SK-N-SH treated with all-trans-retinoic acid at 6 μM for 48 hours (cell line): ENCODE measurements at places on chromosomes 2 and 18.
A peak's percentile ranks its signal among the peaks of the same experiment; 100 is the strongest.

- no peak for ATAC-seq
Observed at GRCh38 chr18:23383494-23383893, 69.6 kb upstream of the RIOK3 start.

GRCh38 chr2:45898819-45899218, 247.3 kb downstream of the PRKCE start:
- ATAC-seq: no peak

DNA sequence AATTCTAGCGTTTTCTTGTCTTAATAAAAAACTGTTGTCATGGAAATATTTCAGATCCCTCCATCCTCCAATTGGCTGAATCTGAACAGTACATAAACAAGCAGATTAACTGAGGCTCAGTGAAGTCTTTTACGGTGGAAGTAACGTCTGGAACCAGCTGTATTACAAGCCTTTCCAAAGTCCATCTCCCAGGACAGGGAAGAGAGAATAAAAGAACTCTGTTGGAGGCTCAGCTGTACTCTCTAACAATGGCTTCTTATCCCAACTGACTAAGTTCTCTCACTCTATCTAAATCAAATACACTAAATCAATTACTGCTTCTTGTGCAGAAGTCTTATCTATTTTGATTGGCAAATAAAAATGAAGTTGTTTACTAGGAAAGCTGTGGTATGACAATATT, 19.9 kb upstream of the NEDD4L start:
- ATAC-seq: no peak

- ATAC-seq: no peak; the same call in 1 of the 3 replicates
Observed at GRCh38 chr2:240603846-240604245, 17.3 kb downstream of the CAPN10 start.

GRCh38 chr2:188410504-188411235, 119.0 kb downstream of the GULP1 start:
- no peak for ATAC-seq

DNA sequence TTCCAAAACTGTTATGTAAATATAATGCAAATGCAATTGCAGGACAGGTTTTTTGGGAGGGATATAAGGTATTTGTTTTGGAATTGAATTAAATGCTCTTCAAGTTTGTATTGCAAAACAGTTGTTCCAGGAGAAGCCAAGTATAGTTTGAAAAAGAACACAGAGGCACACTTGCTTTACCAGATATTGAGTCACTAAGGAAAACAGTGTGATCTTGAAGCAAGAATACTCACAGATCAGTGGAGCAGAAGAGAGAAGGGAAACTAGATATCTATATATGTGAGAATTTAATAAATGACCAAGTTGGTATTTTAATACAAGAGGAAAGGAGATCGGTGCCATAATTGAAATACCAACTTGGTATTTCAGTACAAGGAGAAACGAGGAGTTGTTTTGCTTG, 178.9 kb downstream of the CAPN13 start:
- no peak for ATAC-seq

DNA sequence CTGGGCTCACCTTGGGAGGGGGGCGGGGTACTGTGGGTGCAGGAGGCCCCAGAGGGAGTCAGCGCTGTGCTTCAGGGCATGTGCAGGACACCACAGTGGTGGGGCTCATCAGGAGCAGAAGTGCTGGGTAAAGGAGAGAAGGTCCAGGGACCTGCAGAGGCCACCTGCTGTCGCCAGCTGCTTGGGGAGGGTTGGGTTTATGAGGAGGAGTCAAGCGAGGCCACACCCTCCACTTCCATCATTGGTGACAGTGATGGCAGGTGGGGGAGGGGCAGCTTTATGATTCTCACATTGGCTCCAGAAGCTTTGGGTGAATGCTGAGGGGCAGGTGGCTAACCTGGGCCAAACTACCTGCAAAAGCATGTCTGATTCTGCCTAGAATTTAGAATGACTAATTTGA, 392.6 kb downstream of the HRH4 start:
- ATAC-seq: no peak

GRCh38 chr18:63098018-63098981, 221.3 kb downstream of the BCL2 start:
- no peak for ATAC-seq

DNA sequence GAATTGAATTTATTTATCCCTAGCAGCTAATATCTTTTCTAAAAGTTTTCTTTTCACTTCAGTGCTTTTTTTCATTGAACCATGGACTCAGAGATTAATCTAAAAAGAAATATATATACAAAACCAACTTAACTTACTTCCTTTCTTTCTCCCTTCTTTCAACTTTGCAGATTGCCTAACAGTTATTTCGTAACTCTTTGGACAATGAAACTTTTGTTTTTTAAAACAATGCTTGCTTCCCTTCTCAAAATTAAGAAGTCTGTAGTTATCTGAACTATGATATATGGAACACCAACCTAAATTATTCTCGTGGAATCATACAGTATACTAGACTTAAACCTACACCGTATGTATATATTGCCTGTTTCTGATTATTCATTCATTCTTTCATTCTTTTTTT, 62.9 kb downstream of the MIB1 start:
- no peak for ATAC-seq

DNA sequence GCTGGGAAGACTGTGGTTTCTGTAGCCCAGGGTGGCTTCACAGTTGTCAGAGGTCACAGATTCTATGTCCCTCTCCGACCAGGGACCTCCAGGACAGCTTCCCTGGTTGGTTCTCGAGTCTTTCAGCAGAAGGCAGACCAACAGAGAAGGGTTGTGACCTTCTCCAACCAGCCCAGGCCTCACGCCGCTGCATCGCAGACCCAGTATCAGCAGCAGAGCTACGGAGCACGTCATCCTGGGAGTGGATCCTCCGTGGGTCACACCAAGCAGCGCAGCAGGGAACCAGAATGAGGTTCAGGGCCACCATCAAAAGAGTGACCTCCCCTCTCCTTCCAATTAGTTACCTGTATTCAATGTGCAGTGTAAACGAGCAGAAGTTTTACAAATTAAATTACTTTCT, 49.3 kb downstream of the ST3GAL5 start:
- no peak for ATAC-seq

- no peak for ATAC-seq
Observed at GRCh38 chr2:46025676-46026075, 271.5 kb upstream of the EPAS1 start.

DNA sequence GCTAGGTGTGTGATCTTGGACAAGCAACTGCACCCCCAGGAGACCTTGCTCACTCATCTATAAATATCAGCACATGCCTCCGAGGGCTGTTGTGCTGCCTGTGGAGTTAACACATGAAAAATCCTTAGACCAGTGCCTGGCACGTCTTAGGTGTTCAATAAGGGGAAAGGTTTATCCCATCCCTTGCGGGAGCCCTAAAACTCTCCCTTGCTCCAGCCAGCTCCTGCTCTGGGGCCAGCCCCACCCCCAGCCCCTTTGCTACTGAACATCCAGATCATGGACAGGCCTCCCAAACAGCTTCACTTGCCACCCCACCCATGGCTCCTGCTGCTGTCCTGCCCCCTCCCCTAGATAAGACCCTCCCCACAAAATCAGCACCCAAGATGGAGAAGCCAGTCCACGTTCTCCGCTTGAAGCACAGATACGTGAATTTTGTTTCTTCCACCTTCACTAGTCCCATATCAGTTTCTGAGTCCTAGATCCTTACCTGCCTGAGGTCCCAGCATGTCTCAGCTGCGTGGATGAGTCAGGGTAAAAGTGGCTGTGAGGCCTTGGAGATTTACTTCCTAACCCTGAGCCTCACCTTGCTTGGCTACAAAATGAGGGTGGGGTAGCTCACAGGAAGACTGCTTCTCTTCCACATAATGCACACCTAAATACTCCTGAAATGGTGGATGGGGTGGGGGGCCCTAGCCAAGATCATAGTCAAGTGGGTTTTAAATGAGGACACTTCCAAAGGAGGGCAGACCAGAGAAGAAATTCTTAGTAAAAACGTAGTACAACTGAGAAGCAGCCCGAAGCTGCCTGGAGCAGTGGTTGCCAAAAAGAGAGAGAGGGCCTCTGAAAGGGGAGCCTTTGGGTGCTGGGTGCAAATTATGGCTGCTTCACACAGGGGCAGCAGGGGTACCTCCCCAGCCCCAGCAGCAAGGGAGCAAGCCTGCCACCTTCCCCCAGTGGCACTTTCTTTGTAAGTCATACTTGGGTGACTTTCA, 40.4 kb downstream of the C1QL2 start:
- no peak for ATAC-seq

- ATAC-seq: peak; percentile 46; the same call in 2 of the 3 replicates
Observed at GRCh38 chr2:151251012-151251411, 10.7 kb downstream of the RBM43 start.

DNA sequence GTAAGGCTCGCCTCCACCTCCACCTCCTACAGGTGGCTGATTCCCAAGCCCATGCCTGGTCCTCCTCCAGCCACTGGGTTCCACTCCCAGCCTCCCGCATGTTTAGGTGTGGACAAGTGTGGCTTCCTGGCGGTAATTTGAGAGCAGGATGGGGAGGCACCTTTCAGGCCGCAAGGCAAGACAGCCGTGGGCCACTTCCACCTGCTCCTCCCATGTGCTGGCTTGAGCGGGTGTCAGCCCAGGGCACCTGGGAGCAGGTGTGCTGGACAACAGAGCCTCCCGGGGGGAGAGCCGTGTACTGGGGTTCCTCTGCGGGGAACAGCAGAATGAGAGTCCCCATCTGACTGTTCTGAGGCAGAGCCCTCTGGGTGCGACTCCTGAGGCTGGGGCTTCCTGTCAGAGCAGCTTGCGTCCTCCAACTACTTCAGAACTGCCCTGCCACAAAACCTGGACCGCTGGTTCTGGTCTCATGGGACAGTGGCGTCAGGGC, 83.9 kb downstream of the TPO start:
- no peak for ATAC-seq

DNA sequence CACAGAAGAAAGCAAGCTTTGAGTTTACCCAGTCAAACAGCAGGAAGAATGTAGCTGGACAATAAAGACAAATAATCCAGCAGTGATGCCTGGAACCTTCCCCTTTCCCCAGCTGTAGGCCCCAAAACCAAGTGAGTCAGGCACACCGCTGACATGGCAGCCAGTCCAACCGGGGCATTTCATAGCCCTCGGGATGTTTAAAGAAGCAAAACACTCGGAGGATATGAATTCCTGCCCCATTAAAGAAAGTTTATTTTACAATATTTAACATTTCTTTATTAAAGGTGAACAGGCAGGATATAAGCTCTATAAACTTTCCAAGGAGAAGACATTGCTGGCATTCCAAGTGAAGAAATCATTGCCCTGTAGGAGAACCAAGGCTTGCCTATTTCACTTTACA, 507.6 kb upstream of the TNP1 start:
- peak; percentile 31; the same call in 2 of the 3 replicates for ATAC-seq

GRCh38 chr2:188314314-188315054, 22.8 kb downstream of the GULP1 start:
- peak; percentile 94 for ATAC-seq

GRCh38 chr2:220533485-220533884, 906.1 kb downstream of the SLC4A3 start:
- peak; percentile 73 for ATAC-seq
